G401 (cell line): ENCODE measurements at places on chromosomes 2 and 18.
A peak's percentile ranks its signal among the peaks of the same experiment; 100 is the strongest.

GRCh38 chr2:98060277-98060676, 26.7 kb upstream of the VWA3B start:
- DNase-seq, result no peak

DNA sequence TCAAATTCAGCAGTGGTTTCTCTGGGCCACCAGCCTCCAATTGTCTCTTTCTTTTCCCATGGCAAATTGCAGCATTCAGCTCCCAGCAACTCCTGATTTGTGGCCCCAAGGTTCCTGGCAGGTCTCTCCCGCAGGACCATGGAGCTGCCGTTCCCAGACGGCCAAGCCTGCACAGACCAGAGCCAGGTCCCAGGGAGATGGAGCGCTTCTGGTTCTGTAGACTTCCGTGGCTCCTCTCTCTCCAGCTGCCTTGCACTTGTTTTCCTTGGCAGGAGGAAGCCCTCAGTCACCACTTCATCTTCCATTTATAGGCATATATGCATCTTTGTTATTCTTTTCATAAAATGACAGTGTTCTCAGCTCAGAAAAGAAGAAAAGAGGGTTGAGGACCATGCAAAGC, 21.7 kb downstream of the TNP1 start:
- DNase-seq, result no peak

DNA sequence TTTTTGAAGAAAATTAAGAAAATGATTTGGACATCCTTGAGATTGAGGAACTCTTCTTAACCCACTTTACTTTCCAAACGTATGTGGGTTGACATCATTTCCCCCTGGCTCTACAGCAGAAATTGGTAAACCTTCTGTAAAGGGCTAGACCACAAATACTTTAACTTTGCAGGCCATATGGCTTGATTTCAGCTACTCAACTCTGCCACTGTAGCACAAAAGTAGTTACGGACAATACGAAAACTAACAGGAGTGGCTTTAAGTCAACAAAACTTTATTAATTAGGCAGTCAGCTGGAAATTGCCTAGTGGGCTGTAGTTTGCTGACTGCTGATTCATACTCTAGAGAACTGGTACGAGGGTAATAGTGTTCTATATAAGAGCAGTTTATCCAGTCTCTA, 83.2 kb upstream of the DTNB start:
- no peak for DNase-seq

GRCh38 chr2:212357606-212358005, 181.0 kb downstream of the ERBB4 start:
- no peak for DNase-seq

DNA sequence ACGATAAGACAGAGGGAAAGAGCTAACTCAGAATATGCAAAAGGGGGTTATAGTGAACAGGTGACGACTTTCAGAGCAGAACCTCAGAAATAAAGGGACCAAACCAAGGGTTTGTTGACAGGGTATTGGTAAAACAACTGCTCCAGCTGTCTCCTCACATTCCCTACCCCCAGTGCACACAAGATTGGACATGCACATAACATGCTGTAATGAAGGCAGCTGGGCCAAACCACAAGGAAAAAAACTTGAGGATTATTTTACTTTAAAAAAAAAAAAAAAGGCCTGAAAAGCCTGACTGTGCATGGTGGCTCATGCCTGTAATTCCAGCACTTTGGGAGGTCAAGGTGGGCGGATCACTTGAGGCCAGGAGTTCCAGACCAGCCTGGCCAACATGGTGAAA, 3.5 kb downstream of the RBM43 start:
- no peak for DNase-seq

DNA sequence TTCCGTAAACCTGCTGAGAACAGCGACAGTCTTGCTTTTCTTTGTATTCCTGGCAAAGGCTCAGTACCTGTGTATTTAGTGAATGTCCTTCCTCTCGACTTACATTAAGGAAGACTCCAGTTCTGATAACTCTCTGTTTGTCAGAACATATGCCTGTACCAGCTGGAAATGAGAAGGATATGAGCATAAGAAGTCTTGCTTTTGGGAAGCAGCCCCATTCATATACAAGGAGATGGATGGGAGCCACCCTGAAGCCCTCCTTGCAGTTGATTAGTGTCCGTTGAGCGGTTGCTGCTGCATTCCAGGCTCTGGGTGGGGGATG, 59.8 kb downstream of the SH3BP4 start:
- no peak for DNase-seq

DNA sequence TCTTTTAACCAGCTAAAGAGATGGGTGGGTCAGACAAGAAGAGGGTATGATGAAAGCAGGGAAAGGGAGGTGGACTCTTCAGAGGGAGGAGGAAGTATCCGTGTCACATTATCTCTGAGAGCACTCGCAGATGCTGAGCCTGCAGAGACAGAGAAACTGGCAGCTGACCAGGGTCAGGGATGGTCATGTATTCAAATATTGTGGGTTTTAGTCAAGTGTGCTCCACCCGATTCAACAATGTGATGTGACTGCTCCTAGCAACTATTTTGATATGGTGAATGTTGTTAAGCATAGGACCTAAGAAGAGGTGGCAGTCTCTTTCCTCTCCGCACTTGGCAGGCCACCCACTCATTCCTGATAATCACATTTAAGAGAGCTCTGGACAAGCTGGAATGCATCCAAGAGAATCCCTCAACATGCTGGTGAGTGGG, 1.3 kb upstream of the CLIP4 start:
- no peak for DNase-seq

GRCh38 chr2:30425326-30425725, 21.7 kb upstream of the LCLAT1 start:
- DNase-seq, result no peak

DNA sequence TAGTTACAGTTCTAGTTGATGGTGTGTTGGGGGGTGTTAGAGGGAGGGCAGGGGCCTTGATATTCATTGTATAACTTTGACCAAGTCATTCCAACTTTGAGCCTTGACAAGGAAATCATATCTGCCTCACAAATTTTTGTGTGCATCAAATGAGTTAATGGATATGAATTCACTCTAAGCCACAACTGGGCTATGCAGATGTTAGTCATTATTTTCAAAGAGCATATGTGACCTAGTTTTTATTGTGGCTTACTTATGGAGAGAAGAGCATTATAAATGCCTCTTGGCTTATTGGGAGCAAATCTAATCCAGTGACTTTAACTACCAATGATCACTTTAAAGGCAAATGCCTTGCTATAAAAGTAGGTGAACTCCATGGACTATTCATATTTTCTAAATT, 250.2 kb downstream of the LPIN1 start:
- DNase-seq, result no peak

DNA sequence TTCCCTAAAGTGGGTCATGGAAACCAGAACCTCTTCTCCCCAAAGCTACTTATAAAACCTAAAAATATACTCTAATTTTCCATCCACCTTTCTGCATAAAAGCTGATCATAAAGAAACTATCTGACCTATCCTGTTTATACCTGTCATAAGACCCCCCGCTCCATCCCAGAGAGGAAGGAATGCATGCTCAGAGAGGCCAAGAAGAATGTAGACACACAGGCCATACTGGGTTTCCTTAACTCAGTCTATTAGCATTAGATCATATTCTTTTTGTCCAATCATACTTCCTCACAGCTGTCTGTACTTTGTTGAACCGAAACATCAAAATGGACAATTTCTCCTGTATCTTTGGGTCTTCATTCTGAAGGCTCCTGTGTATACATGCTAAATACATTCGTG, 52.3 kb downstream of the B3GNT2 start:
- no peak for DNase-seq

DNA sequence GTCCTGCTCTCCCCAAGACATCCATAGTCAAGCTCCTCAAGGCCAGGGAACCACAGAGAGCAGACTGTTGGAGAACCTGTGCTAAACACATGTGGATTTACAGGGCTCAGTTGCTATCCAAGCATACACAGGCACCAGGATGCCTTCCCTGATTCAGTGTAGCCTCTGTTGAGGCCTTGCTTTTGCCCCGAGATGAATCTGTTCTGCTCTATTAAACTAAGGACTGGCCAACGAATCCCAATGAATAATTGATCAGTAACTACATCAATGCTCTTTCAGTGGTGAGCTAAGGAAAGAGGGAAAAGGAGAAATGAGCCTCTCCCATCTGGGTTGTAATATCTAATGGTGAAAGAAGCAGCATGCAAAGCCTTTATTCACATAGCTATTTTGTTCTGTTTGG, 58.7 kb upstream of the SPTBN1 start:
- no peak for DNase-seq

- DNase-seq, result no peak
Measured at GRCh38 chr2:148479398-148479797, 165.2 kb upstream of the EPC2 start.

GRCh38 chr2:20933714-20934113, 110.2 kb downstream of the APOB start:
- no peak for DNase-seq

DNA sequence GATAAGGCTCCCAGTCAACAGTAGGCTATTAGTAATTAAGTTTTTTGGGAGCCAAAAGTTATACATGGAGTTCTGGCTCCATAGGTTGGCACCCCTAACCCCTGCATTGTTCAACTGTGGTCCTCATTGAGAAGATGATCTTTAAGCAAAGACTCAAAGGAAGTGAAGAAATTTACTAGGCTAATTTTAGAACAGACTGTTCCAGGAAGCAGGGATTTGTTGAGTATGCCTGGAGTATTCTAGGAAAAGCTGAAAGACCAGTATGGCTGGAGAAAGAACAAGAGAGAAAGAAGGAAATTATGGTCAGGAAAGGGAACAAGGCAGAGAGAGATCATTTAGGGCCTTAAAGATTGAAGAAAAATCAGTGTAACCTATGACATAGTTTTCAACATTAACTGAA, 125.1 kb downstream of the PMAIP1 start:
- DNase-seq, result no peak

GRCh38 chr18:13377496-13377895, 158.9 kb downstream of the LDLRAD4 start:
- DNase-seq, result no peak

DNA sequence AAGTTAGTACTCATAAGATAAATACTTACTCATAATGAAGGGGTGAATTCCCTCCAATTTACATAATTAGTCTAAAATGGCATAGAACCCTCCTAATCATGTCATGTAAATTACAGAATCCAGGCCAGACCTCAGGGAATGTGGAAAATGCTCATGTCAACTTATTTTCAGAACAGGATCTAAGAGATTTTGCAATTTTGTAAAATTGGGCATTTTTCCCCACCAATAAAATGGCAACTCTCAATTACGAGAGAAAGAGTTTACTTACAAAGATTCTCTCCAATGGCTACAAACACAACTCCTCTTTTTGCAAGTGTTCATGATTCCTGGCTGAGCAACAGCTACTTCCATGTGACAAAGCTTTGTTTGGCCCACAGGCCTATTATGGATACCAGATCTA, 33.8 kb upstream of the SP5 start:
- peak; percentile 12 for DNase-seq

DNA sequence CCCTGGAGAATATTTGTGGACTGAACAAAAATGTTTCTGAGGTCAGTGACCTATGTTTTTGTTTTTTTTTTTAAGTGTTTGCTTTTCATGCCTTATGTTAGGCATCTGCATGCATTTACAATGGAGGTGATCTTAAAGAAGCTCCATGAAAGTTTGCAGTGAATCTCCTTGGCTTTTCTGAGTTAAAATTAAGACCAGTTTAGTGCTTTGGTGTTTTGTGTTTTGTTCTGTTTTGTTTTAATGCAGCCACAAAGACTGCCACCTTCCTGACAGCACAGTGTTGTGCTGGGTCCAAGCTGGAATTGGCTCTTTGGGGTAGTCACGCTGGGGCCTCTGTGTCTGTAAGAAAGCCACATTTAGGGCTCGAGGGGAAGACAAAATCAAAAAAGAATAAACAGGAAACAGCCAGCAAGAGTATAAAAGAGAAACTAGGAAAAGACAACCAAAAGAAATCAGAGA, 396.2 kb downstream of the ARHGAP15 start:
- DNase-seq, result no peak

- DNase-seq, result no peak
Measured at GRCh38 chr2:88032070-88032702, 15.8 kb upstream of the RNU2-63P start.

DNA sequence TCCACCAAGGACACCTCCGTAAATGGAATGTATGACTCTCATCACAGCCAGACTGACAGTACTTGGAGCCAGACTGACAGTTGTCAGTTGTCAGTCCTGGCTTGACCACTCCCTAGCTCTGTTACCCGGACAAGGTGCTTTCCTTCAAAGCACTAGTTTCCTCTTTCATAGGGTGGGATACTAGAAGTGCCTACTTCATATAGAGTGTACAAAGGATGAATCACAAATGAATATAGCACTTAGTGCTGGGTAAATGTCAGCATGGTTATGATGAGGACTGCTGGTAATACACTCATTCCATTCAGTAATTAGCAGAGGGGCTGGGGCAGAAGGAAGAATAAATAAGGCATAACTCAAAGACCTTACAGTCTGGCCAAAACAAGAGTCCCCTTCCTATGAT, 91.4 kb downstream of the ARL4C start:
- no peak for DNase-seq

GRCh38 chr2:164935118-164936101, 19.9 kb downstream of the SLC38A11 start:
- no peak for DNase-seq

DNA sequence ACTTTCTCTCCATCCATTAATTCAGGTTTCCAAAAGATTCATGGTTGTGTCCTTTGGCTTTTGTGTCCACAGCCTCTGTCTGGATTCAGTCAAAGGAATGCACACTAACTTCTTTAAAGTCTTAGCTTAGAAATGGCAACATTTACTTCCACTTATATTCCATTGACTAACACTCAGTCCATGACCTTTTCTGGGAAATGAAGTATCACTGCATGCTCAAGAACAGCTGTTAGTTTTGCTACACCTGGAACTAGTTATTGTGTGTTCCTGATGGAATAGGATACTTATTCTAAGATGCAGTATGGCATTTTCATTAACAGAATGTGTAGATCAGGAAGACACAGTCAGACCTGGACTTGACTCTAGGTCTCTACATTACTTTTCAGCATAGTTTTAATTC, 88.8 kb downstream of the KYNU start:
- DNase-seq, result no peak

GRCh38 chr2:219851801-219852481, 224.5 kb downstream of the SLC4A3 start:
- no peak for DNase-seq

DNA sequence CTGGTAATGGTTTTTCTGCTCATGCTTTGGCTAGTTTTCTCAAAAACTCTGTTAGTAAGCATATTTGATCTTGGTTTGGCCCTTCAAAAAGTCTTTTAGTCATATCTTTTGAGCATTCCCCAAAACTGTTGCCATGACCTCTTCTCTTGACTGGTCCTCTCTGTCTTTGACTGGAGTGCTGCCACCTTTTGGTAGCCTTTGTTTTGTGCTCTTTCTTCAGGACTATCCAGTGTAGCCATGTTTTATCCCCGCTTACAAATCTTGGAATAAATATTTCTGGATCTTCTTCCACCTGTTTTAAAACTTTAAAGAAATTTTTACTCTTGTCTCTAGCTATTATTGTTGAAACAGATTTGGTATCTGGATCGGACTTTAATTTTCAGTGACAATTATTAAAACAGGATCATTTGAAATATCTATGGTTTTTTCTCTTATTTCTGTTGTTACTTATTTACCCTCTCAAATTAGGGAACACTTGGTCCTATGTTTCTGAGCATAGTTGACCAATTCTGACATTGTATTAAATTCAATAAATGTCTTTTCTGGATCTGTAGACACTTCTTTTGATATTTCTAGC, 965 bp upstream of the ELOA2 start:
- peak; percentile 37 for DNase-seq
